NCI-H1694 (cell line): ENCODE measurements at places on chromosomes 1 and 21.

- DNase-seq = no peak
These were observed 137.7 kb downstream of the PRDM16 start for GRCh38 chr1:3206696-3207095.

DNA sequence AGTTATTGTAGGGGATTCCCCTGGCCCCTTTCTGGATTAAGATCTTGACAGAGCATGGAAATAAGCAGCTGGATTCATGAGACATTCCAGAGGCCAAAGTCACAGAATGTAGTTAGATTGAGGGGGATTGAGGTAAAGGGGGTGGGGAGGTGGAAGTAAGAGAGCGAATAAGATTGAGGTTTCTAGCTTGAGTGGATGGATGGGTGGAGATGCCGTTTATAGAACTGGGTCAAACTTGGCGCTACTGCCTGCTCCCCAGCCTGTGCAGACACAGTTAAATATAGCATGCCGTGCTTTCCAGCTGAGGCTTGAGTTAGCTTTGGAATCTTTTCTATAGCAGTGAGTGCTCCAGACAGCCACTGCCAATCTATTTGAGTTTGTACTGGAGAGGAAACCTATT lies 85.7 kb downstream of the DYRK1A start:
- no peak for DNase-seq

- no peak for DNase-seq
These were observed 6.7 kb downstream of the INTS3 start for GRCh38 chr1:153734396-153735089.

DNA sequence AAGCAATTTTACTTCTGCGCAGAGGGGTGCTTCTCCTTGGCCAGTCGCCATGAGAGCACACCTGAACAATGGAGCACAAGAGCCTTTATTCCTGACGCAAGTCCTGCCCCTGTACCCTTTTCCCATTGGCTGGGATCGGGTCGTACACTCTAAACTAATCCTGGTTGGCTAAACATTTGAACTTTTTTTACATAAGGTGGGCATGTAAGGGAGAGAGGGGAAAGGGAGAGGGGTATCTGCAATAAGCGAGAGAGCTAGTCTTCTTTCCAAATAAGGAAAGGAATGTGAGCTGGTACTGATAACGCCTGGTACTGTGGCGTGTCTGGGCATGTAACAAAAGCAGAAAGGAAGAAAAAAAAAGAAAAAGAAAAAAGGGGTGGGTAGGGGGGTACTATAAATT lies 21.8 kb downstream of the MFSD2A start:
- no peak for DNase-seq

DNA sequence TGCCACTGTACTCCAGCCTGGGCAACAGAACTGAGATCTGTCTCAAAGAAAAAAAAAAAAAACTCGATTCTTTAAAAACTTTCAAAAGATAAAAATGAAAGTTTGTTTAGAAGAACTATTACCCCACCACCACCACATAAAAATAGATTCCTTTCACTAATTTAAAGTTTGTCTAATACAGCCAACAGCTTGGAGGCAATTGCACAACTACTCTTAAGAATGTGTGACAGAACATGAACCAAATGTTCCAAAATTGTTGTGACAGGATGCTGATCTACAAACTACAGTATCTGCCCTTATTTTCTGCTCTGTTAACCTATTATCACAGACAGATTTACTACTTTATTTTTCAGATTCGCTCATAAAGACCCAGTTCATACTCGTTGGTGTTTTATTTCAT lies 5.5 kb upstream of the TGFBR3 start:
- no peak for DNase-seq

GRCh38 chr1:60044881-60045280 lies 28.7 kb downstream of the C1orf87 start:
- no peak for DNase-seq

DNA sequence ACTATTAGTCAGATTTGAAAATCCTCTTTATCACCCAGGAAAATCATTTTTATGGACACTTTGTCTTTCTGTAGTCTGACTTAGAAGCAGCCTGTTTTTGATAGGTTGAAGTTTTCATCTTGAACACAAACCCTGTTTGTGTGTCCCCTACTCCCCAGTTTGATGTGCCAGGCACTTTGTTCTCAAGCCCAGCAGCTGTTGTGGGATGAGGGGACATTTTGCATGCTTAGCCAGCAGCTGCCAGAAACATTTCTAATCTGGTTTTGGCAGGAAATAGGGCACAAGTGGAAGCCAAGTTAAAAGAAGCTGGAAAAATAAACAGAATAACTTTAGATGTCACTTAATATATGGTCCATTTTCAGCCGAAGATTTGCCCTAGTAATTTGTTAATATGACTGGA lies 29.9 kb downstream of the ACTN2 start:
- no peak for DNase-seq

- no peak for DNase-seq
These were observed 320.0 kb downstream of the CAMTA1 start for GRCh38 chr1:7105269-7105668.

- DNase-seq = no peak
These were observed 30.0 kb downstream of the TENT5C start for GRCh38 chr1:117635805-117636204.

- DNase-seq = no peak
These were observed 96.0 kb upstream of the BMP8A start for GRCh38 chr1:39395357-39395831.

DNA sequence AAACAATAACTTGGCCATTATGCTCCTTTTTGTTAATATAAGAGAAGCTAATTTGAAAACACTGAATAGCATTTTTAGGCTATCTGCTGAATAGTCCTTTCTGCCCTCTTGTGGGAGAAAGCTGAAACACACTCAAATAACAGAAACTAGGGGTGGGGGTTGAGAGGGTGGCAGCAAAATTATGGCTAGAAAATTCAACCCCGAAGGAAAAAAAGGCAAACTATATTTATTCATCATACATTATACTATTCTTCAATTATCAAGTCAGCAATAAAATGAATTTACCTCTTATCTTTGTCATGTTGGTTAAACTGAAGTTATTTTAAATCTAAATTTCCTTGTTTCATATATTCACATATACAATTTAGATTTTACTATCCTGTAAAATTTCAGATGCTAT lies 255.9 kb downstream of the FAF1 start:
- peak; percentile 88 for DNase-seq

DNA sequence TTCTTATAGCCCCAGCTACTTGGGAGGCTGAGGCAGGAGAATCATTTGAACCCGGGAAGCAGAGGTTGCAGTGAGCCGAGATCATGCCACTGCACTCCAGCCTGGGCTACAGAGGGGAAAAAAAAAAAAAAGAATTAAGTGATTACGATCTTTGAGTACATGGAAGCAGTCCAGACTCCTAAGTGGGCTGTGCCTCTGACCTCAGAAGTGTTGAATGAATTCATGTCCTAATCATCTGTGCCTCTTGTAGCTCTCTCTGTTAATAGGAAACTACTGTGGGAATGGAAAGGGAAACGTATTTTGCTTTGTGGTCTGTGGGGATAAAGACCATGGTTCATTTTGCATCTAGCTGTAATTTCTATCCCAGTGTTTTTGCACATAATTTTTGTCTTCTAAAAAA lies 8.4 kb upstream of the IVNS1ABP start:
- no peak for DNase-seq

DNA sequence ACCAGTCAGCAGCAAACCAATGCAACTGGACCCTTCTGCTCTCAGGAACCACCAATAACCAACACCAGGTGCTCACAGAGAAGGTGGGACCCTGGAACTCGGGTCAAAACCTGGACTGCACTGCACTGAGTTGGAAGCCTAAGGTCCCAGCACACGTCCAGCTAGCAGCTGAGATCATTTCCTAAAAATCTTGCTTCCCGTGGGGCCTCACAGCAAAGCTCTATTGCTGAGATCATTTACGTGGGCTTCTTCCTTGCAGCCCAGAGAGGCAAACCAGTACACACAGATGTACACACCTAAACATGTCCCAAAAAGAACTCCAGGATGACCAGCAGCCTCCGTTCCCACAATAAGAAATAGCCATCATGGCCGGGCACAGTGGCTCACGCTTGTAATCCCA lies 22.8 kb upstream of the STMN1 start:
- DNase-seq = no peak

- DNase-seq = no peak
These were observed 14.0 kb downstream of the SFPQ start for GRCh38 chr1:35178874-35179380.

DNA sequence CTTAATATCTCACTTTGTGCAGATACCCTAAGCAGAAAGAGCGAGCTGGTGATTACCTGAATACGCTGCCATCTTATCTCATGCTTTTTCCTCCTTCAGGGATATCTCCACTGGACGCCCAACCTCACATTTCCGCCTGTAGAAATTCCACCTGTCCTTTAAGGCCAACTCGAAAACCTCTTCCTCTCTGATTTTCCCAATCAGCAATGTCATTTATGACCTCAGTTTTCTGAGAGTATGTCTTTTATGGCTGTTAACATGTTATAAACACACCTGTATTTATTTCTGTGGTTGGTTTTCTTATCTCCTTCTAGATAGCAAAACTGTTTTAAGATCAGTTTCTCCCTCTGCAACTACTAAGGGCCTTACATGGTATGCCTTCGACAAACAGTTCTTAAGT lies 41.1 kb downstream of the CD34 start:
- no peak for DNase-seq

- DNase-seq = no peak
These were observed at the start of gene MYOM3 for GRCh38 chr1:24111996-24112779. MYOM3 (minus strand) TSS chr1:24112135; CDS start chr1:24108636, 3,499 bp downstream.

- DNase-seq = no peak
These were observed 106.3 kb downstream of the HIVEP3 start for GRCh38 chr1:41812453-41812852.

DNA sequence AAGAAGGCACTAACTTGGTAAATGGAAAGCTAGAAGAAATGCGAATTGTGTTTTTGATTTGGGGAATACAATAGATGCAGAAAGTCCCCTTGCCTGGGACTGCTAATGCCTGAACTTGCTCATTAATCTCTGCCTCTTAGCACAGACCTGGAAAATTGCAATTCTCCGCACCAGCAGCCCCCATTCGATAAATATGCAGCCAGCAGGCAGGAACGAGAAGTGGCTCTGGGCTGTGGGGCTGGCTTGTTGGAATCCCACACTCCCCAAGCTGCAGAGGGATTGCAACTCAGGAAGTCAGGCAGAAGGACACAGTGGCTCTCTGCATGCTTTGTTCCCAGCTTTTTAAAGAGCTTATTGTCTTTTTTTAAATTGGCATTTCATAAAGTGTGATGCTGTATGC lies 51.3 kb downstream of the PCP4 start:
- DNase-seq = no peak

DNA sequence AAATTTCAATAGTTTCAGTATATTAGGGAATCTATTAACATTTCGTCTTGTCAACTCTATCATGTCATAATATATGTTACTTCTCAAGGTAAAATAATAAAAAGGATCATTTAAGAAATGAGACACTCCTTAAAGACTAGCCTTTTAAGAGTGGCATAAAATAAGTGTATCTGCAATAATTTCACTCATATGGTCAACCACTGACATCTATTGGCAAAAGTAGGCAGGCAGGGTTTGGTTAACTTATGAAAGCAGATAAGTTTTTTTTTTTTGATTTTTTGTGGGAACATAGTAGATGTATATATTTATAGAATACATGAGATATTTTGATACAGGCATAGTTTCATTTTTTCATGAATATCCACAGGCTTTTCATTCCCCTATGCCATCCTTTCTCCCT lies 5.5 kb upstream of the RGS21 start:
- no peak for DNase-seq

GRCh38 chr1:117120774-117121588 lies 568 bp downstream of the TRIM45 start:
- DNase-seq = no peak

DNA sequence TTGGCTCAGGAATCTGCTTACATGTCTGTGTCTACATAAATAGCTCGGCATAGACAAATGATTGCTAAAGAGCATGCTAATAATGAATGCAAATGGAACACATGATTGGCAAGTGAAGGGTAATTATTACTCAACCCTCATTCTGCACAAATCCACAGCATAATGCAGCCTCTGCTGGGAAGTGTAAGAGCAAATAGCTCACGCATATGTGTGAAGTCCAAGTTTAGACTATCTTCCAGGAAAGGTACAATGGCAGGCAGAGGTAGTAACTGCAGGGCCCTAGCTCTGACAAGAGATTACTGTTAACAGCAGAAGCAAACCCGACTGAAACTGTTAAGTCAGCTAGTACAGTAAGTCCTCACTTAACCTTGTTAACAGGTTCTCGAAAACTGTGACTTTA lies 7.0 kb upstream of the IL6R start:
- no peak for DNase-seq

DNA sequence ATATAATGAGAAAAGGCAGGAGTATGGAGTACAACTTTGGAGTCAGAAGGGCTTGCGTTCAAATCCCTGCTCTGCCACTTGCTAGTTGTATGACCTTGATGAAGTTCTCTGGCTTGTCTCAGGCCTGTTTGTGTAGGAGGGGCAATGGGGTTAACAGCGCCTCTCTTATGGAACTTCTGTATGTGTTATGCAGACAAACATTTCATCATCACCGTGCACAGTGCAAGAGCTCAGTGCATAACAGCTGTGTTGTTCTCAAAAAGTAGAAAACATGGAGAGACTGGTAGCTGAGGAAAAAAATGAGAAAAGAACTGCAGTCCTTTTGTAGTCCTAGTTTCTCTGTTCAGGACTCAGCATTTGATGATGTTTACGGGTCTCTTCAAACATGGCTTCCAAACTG lies 10.4 kb upstream of the ZNF648 start:
- DNase-seq = no peak

DNA sequence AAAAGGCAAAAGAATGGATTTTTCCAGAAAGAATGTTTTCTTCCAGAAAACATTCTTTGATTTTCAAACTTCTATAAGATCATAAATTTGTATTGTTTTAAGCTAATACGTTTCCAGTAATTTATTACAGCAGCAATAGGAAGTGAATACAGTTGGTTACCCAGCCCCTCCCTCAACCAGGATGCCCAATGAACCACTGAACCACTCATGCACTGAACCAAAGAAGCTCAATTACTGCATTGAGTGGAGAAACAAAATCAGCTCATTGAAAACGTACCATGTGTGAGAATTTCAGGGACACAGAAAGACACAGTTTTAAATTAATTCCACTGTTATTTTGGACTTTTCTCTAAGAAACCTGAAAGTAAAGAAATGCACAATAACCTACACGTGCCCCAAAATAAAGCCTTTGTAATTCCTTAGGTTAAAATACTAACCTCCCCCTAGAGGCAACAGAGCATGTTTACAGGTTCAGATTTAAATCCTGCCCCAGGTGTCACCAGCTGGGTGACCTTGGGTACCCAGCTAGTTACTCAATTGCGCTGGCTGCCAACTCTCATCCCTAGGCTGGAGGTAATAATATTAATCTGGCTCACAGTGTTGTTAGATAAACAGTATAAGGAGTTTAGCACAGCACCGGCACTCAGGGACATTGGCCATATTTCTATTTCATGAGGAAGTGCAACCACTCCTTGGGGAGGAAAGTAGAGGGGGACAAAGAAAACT lies 111.7 kb downstream of the NMNAT2 start:
- DNase-seq = no peak

DNA sequence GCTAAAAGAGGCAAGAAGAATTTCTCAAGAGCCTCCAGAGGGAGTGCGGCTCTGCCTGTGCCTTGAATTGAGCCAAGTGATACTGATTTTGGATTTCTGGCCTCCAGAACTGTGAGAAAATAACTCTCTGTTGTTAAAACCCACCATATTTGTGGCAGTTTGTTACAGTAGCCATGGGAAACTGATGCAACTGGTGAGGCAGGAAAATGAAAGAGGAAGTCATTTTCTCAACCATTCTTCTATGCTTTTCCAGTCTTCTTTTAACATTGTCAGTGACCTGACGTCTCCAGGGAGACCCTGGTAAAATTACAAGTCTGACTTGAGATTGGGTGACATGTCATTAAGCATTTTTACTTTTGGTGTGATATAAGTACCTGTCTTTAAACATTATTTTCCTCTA lies 5.8 kb downstream of the OR6P1 start:
- DNase-seq = no peak
